Activated CD8-positive, alpha-beta memory T cell treated with anti-CD3 and anti-CD28 coated beads for 1 hour (primary cell): ENCODE measurements at places on chromosomes 6 and 20.

GRCh38 chr20:19745106-19745505 is 13.0 kb upstream of the RIN2 start:
- no peak for DNase-seq

- no peak for DNase-seq
Observed at GRCh38 chr6:141551318-141551717, 581.4 kb upstream of the GJE1 start.

DNA sequence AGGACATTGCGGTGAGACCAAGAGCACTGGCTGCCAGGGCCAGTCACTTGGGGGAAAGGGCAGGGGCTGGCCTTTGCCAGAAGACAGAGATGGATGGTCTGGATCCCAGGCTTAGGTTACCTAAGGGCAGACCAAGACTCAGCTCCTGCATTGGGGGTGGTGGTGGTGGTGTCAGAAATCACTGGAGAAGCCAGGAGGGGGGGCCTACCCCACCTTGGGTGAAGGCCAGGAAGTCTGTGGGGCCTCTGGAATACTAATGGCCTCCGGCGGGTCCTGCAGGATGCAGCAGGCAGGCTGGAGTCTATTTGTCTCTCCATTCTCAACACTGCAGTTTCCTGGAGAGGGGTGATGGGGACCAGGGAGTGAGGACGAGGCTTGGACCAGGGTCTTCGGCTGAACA is 32.8 kb downstream of the CD40 start:
- no peak for DNase-seq

GRCh38 chr20:48659858-48660257 is 167.9 kb downstream of the PREX1 start:
- DNase-seq: no peak

DNA sequence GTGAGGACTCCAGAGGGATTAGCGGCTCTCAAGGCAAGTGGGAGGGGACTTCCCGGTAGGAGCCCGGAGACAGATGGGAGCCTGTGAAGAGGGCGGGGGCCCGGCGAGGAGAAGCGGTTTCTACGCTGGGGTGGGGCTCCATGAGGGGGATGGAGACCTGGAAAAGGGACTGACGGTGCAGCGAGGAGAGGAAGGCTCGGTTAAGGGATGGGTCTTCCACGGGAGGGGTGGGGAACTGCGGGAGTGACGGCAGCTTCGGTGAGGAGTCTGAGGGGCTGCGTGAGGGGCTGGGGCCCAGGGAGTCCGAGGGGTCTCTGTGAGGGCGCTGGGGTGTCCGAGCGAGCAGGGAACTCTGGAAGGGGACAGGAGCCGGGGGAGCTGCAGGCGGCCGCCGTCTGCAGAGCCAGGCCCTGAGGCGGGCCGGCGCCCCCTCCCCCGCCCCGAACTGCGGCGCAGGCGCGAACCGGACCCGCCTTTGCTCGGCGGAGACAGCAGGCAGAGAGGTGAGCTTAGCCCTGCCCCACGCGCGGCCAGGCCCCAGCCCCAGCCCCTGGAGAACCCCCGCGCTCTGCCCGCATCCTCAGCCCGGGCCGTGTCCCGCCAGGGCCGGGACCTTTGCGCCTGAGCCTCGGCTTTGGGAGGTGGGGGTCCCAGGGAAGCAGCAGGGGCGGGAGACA is at the start of gene NRSN2:
NRSN2 (plus strand) TSS at position 472 of the 677 bp plus-strand sequence. CDS start 2,533 bp downstream, outside the sequence.
- DNase-seq: no peak

- DNase-seq: no peak
Observed at GRCh38 chr6:44261581-44261980, 3.8 kb downstream of the NFKBIE start.

GRCh38 chr20:33423141-33423834 is 20.3 kb downstream of the SNTA1 start:
- DNase-seq: no peak

GRCh38 chr20:15297059-15297875 is 959.9 kb upstream of the FLRT3 start:
- DNase-seq: no peak

DNA sequence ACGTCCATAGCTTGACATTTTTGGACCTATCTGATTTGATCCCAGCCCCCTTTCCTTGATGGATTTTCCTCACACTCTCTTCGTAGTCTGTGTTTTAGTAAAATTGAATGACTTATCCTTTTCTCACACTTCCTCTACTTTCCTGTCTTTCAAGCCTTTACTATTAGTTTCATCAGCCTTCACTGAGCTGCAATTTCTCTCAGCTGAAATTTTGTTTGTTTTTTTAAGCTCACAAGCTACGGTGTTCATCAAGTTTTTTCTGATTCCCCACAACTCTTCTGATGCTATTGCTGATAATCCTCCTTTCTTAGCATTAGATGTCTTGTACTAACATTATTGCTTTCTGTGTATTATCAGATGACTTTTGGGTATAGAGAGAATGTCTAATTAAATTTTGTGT is 263.7 kb downstream of the TBX18 start:
- no peak for DNase-seq

DNA sequence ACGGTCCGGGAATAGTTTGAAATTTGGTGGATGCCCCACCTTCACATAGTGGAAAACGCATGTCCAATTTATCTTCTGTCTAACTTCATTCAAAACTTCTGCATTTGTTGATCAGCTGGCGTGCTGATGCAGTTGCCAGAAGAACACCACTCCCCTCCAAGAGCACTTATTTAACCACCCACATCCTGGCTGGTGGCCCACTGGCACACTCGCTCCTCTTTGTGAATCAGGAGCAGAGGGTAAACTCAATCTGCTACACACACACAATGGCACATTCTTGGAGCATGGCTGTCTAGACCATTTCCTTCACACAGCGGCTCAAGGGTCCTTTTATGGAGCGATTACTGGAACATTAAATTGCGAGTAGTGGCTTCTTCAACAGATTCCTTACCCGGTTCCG is 55.1 kb upstream of the CEP162 start:
- no peak for DNase-seq

DNA sequence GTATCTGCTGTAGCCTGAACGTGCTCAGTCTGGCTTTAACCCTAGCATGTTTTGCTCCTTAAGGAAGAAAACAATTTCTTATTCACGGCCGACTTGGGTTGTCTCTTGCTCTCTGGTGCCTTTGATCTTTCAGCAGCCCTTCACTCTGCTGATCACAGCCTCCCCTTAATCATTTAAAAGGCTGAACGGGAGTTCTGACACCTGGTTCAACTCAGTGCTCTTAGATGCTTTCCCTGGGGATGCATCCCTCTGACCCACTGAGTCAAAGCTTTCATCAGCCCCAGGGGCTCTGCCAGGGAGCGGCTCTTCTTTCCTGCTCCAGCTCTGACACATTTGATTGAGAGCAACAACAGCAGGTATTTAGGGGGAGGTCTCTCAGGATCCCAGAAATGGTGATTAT is 79.0 kb upstream of the FYN start:
- no peak for DNase-seq

- no peak for DNase-seq
Observed at GRCh38 chr20:7272512-7272911, 505.0 kb downstream of the BMP2 start.

DNA sequence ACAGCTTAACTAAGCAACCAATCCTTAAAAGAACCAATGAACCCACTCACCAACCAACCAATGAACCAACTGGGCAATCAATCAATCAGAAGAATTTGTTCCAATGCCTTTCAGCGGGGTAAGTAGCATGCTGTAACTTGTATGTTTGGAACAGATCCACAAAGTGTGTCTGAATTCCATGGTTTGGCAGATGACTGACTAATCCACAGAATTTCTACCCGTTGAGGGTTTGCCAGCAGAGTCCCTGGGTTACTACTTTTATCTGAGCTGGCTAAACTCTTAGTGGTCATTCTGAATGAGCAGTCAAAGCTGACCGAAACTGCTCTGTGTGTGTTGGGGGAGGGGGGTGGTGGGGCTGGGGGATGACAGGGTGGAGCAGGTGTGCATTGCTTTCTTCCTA is 125.0 kb upstream of the JAG1 start:
- DNase-seq: no peak

DNA sequence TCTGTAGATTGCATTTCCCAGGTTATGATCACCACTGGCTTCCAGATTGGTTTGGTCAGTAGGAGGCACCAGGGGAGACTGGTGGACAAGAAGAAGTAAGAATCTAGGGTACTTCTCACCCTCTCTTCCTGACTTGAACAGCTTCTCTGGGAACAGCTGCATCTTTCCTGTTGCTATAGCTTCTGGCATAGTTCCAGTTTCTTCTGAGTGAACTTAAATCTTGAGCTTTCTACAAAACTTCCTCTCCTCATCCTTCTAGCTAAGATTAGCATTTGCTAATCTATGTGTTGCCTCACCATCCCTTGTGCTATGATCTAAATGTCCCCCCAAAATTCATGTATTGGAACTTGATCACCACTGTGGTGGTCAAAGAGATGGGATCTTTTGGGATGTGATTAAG is 724.6 kb downstream of the UTRN start:
- DNase-seq: no peak

- no peak for DNase-seq
Observed at GRCh38 chr6:151109361-151109760, 130.4 kb upstream of the AKAP12 start.

DNA sequence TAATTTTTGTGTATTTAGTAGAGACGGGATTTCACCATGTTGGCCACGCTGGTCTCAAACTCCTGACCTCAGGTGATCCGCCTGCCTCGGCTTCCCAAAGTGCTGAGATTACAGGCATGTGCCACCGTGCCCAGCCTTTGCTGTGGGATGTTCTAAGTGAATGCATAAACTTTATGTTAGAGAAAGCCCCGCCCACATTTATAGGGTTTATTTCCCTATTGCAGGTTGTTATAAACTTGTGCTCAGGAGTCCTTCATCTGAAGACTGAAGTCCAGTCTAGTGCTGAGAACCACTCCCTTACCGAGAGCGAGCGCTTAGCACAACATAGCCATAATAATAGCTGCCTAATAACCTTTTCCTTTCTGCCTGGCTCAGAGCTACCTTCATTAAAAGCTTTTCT is 75.4 kb upstream of the ZNF217 start:
- no peak for DNase-seq

- DNase-seq: no peak
Observed at GRCh38 chr6:101700655-101701054, 307.1 kb downstream of the GRIK2 start.

DNA sequence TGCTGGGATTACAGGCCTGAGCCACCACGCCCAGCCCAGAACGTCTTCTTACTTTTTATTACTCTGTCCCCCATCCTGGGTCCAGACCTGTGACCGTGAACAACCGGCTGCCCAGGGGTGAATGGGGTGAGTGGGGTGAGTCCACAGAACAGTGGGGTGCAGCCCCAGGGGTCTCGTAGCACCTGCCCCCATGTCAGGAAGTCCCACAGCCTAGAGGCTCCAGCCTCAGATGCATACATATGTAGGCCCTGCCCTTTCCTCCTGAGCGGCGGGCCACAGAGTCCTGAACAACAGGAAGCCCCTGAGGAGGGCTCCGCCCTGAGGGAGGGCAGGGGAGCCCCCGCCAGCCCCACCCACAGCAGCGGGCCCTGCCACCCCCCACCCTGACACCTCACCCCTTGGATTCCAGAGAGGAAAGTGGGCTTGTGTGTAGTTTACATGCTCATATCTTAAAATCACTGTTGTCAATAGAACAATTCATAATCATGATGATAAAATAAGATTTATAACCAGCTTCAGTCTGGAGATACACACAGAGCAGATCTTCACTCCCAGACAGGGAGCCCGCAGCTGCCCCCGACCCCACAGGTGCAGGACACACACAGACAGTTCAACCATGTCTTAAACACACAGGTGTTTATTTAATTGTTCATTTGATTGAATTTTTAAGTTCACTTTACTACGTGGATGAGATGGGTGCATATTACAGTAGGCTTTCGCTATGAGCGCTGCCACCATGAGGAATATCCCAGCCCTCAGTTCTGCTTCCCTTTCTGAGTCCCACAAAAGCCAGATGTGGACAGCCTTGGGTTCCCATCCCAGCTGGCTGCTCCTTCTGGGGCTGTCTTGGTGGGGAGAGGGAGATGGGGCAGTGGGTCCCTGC is 12.4 kb upstream of the GMEB2 start:
- peak; percentile 60 for DNase-seq
